ENCODE measurements at places on chromosomes 7 and 10. TPM values are rescaled to one million over a fixed set of nuclear protein-coding genes. Genes with fewer than 3 reads are reported as not detected.

Gene GDF10
- 0.29 TPM for total RNA-seq

Gene MYL10
- total RNA-seq: not detected

DNA sequence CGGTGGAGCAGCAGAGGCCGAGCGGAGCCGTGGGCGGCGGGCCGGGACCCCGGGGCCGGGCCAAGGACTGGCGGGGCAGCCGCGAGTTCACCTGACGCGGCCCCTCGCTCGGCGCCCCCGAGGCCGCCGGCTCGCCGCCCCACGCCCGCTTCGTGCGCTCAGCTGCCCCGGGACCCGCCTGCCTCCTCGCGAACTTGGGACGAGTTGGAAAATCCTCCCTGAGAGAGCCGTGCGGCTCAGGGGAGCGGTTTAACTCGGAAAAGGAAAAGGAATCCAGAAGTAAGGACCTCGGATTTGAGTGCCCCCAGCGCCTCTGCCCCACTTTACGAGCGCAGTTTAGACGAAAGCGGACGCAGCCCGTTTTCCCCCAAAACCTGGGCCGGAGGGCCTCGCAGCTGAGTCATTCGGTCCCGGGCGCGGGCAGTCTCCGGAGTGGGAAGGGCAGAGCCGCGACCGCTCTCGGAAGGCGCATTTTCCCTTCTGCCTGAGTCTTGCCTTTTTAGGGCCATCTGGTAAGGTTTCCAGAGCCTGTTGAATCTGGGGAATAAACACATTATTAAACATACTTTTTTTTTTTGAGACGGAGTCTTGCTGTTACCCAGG lies 744 bp downstream of the CREM start:
- peak overlapping the region; percentile 67 for H3K4me3 ChIP-seq
- H3K36me3 ChIP-seq: no peaks in the 10 kb centered on the region
- H3K27ac ChIP-seq: peak overlapping the region; percentile 99
- H3K27me3 ChIP-seq: no peaks in the 10 kb centered on the region

Gene KLF14
- total RNA-seq: 0.13 TPM

DNA sequence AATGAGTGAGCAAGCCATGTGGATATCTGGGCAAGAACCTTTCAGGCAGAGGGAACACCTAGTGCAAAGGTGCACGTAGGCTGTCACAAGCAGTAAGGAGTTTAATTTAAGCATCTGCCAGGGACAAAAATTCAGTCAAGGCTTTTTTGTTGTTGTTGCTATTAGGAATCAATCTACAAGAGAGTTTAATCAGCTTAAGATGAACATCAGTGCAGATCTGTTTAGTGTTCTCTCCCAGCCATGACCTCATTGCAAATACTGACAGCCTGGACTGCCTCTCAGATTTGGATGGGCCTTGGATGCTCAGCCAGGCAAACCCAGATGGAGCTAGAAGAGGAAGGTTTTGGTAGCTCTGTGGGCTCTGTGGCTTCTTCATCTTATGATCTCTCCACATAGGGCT lies 3.3 kb upstream of the GLCCI1 start:
- DNase-seq: no peak
- no peak overlapping the region for H3K27ac ChIP-seq
- no peaks in the 10 kb centered on the region for H3K4me1 ChIP-seq
- no peaks in the 10 kb centered on the region for H3K36me3 ChIP-seq

- H3K4me3 ChIP-seq: no peak overlapping the region
- H3K27me3 ChIP-seq: no peaks in the 10 kb centered on the region
- H3K4me1 ChIP-seq: no peaks in the 10 kb centered on the region
- DNase-seq: no peak
Measured at GRCh38 chr10:16795410-16796073, 21.7 kb downstream of the RSU1 start.

DNA sequence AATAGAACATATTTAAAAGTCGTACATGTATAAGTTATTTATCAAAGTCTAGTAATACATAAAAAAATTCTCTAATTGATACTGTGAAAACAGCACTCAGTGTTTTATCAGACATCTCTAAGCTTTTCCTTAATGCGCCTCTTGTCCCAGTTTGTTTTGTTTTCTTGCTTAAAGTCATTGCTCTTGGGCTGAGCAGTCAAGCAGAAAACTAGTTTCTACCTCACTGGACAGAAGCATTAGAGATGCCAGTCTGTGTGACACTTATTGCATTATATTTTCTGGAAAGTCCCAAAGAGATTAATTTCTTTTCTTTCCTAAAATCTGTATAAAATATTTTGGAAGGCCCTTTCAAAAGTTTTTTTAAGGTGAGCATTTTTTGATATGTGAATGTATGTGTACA lies 236.2 kb downstream of the PCLO start:
- H3K27ac ChIP-seq: no peak overlapping the region
- DNase-seq: no peak
- H3K4me3 ChIP-seq: no peak overlapping the region

Gene AKR1C4
- total RNA-seq: not detected

Gene CHAT
- not detected for total RNA-seq

DNA sequence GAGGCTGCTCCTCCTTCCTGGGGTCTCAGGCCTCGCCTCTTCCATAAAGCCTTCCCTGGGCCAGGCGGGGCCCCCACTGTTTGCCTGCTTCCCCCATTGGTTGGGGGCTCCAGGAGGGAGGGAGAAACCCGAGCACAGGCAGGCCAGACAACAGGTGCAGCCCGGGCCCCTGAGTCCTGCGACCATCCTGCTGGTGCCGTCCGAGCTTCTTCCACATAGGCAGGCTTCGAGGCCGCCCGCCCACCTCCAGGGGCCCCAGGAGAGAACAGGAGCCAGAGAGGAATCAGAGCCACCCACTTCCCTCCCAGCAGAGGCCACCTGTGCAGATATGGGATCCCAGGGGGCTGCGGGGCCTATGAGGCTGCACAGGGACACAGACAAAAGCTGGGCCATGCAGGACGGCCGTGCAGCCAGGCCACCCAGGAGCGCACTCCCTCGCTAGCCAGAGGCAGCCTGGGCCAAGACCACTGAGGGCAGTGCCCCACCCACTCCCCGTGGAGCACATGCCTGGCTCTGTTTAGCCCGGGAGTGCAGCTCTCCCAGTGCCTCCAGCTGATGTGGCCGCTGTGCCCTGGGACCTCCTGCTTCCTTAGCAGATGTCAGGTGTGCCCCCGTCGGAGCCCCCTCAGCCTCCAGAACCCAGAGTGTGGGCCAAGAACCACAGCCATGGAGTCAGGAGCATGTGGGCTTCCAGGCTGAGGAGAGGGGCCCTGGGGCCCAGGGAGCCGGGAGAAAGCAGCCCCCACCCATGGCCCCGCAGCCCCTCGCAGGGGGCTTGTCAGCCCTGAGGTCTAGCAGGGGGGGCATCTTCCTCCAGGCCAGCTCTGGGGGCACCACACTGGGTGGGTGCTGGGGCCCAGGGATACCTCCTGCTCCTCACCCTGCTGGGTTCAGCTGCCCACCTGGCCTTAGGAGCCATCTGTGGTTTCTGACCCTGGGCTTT lies 59.9 kb upstream of the INPP5A start:
- no peak for DNase-seq
- H3K27ac ChIP-seq: no peak overlapping the region
- H3K4me1 ChIP-seq: peaks cover 3% of the 10 kb centered on the region
- H3K4me3 ChIP-seq: no peak overlapping the region
- no peaks in the 10 kb centered on the region for H3K36me3 ChIP-seq

Gene CRHR2
- total RNA-seq: not detected

DNA sequence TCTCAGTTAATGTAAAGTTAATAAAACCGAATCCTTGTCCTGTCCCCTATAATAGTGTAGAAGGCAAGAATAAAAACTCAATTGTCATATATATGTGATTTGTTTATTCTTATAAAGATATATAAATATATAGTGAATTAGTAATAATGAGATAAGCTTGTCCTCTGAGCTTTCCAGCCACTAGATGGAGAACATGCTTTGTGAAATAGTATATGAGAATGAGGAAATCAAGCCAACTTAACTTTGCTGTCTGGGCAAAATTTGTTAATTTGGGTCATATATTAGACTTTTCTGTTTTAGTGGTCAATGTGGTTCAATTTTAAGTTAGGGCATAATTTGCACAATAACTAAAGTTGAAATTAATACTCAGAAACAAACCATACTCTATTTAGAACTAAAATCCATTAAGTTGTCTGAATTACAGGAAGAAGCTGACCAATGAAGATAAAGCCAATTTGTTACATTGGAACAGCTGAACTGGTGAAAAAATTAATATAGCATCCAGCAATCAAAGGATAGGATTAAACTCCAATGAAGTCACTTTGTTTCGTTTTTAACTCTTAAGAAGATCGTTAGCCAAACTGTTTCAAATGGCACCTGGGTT lies 595.0 kb downstream of the ARL4A start:
- H3K27me3 ChIP-seq: no peaks in the 10 kb centered on the region
- H3K4me3 ChIP-seq: no peak overlapping the region
- DNase-seq: no peak
- no peaks in the 10 kb centered on the region for H3K36me3 ChIP-seq

Gene ELN
- 16.6 TPM for total RNA-seq

GRCh38 chr7:2645274-2645868 lies 13.6 kb downstream of the TTYH3 start:
- peaks cover 27% of the 10 kb centered on the region for H3K4me1 ChIP-seq
- no peak overlapping the region for H3K27ac ChIP-seq
- H3K27me3 ChIP-seq: no peaks in the 10 kb centered on the region
- H3K36me3 ChIP-seq: no peaks in the 10 kb centered on the region
- no peak overlapping the region for H3K4me3 ChIP-seq
- no peak for DNase-seq

- no peak overlapping the region for H3K27ac ChIP-seq
- no peak for DNase-seq
- no peak overlapping the region for H3K4me3 ChIP-seq
- no peaks in the 10 kb centered on the region for H3K4me1 ChIP-seq
- H3K36me3 ChIP-seq: no peaks in the 10 kb centered on the region
- H3K27me3 ChIP-seq: no peaks in the 10 kb centered on the region
Measured at GRCh38 chr7:24943096-24943948, 36.7 kb downstream of the OSBPL3 start.

DNA sequence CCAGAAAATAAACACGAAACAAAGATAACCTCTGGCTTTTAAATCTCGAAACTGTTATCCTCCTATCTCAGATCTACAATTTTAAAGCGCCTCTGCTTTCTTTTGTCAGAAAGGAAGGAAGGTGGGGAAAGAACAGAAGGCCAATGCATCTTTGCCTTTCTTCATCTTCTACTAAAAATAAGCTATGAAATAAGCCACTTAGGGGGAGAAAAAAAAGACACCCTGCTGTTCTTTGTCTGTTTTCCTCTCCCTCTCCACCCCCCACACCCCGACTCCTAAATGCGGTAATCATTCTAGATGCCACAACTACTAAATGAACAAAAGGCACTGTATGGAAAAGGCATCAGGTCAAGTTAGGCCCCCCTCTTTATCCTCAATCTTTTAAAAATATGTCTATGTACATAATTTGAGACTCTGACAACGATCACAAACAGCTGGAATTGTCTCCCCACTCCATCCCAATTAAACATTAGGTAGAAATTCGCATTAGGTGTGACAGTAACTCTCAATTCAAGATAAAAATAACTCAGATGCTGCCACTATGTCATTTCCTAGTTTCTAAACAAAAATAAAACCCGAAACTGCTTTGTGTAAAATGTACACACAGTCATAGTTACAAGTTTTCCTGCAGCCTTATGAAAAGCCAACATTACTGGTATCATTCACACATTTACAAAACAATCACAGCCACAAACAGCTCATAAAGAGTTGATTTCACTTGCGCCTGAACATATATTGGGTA lies 2.4 kb downstream of the UBE2H start:
- H3K4me3 ChIP-seq: peak overlapping the region; percentile 99
- H3K27ac ChIP-seq: peak overlapping the region; percentile 95
- H3K4me1 ChIP-seq: peaks cover 60% of the 10 kb centered on the region

DNA sequence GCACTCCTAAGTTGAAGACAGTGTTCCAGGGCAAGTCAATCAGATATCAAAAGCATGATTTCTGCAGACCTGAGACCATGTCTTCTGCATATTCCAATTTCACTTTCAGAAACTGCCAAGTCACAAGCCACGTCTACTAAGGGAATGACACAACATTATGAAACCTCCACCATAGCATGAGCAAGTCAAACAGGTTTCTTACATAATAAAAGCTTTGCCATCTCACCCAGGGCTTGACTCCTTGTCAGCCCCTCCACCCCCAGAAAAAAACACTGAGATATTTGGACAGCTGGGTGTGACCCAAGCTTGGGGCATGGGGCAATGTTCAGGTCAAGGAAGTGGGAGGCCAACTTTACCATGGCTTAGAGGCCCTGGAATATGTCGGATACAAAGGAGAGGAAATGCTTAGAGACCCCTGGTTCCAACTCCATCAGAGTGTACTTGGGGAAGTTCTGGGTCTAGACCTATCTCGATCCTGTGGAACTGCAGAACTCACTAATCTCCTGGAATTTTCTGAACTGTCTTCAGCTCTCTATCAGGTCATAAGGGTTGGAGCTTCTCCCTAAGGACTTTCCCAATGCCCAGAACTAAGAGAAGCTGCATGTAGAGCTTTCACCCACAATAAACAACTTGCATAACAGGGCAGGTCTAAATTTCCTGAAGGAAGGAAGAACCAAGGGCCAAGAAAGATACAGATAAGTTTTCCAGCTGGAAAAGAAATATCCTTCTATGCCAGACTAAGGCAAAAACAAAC lies 80.6 kb upstream of the NAMPT start:
- peak overlapping the region; percentile 82 for H3K27ac ChIP-seq
- DNase-seq: no peak
- no peaks in the 10 kb centered on the region for H3K27me3 ChIP-seq
- no peaks in the 10 kb centered on the region for H3K4me1 ChIP-seq
- H3K36me3 ChIP-seq: no peaks in the 10 kb centered on the region
